Activated naive CD4-positive, alpha-beta T cell treated with anti-CD3 and anti-CD28 coated beads, Interleukin-2, amount 50 U/mL, for 16 hours (primary cell): ENCODE measurements at places on chromosomes 16 and 17.

DNA sequence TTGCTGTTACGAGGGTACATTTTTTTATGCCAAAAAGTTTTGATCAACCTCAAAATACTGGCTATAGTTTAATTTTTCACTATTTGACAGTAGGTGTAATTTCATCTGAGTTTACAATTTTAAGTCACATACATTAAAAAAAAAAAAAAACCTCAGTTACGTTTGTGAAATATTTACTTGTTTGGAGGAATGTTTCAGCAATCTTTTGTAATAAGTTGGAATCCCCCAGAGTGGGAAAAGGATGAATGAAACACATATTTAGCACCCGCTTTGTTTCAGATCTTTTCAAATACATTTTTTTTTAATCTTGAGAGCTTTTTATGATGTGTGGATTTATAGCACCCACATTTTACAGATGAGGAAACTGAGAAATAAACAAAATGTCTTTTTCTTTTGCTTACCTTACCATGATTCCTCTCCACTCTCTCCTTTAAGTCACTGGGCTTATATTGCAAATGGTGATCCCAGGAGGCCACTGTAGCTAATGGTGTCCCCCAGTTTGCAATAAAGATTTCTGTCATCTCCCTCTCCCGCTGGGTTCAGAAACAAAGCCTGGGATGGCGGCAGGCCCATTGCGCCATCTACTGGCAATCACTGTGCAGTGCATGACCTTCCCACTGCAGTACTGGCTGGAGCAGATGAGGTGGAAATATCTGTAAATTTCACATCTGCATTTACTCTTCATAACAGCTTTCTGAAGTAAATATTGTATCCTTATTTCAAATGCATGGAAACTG is 27.7 kb downstream of the TBC1D3B start:
- DNase-seq = peak; percentile 58

DNA sequence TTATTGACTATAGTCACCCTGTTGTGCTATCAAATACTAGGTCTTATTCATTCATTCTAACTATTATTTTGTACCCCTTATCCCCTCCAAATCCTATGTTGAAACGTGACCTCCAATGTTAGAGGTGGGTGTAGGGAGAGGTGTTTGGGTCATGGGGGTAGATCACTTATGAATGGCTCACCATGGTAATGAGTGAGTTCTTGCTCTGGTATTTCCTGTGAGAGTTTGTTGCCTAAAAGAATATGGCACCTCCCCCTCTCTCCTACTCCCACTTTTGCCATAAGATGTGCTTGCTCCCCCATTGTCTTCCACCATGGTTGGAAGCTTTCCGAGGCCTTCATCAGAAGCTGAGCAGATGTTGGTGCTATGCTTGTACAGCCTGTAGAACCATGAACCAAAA is 59.3 kb upstream of the BRD7 start:
- no peak for DNase-seq

GRCh38 chr16:50360779-50361178 is 8.0 kb downstream of the BRD7 start:
- DNase-seq = no peak

- no peak for DNase-seq
Measured at GRCh38 chr17:2020721-2021120, 4.4 kb downstream of the RTN4RL1 start.

DNA sequence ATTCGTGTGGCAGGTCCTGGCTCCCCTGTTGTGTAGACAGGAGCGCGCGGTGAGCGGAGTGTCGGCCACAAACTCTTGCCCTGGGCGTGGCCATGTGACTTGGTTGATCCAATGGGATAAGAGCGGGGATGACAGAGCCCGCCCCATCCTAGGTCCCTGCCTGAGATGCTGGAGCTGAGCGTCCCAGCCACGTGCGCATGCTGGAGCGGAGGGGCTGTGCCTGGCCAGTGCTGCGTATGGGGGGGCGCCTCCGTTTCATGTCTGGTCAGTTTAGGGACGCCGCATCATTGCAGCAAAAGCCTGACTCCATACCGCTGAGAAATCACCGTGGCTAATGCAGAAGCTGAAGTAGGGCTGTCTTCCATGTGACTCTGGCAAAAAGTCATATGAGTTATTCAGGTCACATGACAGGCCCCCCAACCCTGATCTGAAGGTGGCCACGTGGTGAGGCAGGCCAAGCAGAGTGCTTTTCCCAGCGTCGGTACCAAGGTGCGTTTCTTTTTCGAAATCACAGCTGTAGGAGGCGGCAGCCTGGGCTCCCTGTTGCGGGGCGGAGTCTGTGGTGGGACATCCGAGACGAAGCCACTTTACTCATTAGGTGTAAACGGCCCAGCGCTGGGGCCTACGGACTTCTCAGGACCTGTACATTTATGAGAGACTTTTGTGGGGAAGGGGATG is 22.5 kb downstream of the HSBP1 start:
- DNase-seq = no peak

DNA sequence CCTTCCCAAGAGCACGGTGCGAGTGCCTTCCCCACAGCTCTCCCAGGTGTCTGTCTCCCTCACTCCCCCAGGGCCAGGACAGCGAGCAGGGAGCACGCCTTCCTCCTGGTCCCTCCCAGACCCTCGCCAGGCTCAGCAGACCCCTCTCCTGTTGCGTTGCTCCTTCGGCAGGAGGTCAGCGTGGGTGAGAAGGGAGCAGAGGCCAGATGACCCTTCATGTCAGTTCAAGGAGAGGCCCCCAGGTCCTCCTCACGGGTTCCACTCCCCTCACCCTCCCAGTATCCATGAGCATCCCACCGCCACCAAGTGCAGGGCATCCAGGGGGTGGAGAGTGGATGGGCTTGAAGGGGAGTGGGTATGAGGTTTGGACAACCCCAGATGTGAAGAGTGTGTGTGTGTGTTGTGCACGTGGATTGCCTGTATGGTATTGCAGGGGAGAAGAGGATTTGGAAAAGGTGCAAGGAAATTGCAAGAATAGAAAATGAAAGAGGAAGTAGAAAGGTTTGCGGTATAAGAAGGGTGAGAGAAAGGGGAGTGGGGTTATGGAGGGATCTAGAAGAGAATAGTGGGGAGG is 17.7 kb downstream of the SGCA start:
- no peak for DNase-seq

DNA sequence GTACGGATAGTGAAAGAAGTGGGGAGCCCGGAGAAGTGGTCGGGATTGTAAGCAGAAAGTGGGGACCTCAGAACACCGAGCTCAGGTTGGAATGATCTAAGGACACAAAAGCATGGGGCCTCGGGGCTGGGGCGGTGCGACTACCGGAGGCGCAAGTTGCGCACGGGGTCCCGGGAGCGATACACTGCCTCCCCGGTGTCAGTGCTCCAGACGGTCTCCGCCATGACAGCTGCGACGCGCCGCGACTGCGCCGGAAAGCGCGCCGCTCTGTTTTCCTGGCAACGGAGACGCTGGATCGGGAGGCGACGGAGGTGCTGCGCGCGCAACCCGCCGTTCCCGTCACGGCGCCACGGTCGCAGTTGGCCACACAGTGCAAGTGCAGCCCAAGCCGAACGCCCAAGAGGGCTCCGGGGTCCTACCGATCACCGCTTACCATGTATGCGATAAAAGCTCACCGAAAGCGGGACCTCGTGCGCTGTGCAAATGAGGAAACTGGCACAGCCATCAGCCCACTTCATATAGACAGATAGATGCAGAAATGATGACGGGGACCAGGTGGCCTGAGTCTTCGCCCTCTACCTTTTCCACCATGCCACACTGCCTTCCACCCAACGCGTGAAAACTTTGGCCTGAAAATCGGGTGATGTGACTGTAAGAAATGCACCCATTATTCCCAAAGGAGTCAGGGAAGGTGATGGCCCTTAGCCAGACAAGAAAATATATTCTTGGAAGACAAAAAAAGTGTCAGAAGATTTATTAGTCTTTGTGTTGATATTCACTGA is at the start of gene MKS1:
Gene MKS1, minus strand, starts transcription at position 249 of the 782 bp plus-strand sequence. Its CDS starts 25 bp downstream, at position 224.
- DNase-seq = peak; percentile 96

DNA sequence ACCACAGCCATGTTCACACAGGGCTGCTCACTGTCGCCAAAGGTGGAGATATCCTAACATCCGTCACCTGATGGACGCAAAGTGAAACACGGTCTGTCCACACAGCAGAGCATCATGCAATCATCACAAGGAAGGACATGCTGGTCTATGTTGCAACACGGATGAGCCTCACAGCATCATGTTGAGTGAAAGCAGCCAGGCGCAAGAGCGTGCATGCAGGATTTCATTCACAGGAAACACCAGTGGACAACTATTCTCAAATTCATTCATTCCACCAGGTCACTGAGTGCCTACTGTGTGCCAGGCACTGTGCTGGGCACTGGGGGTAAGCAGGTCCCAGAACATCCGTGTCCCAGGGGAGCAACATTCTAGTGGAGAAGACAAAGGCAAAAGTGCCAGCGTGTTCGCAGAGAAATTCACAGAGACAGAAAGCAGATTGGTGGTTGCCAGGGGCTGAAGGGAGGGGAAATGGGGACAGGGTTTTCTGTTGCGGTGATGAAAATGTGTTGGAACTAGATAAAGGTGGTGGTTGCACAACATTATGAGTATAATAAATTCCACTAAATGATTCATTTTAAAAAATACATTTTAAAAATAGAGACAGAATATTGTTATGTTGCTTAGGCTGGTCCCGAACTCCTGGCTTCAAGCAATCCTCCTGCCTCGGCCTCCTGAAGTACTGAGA is 22.7 kb upstream of the KCNJ12 start:
- DNase-seq = no peak
